Uterus (tissue), 4 donors: ENCODE measurements at places on chromosomes 12 and 14. TPM values are rescaled to one million over a fixed set of nuclear protein-coding genes. Genes with fewer than 3 reads are reported as not detected.

DNA sequence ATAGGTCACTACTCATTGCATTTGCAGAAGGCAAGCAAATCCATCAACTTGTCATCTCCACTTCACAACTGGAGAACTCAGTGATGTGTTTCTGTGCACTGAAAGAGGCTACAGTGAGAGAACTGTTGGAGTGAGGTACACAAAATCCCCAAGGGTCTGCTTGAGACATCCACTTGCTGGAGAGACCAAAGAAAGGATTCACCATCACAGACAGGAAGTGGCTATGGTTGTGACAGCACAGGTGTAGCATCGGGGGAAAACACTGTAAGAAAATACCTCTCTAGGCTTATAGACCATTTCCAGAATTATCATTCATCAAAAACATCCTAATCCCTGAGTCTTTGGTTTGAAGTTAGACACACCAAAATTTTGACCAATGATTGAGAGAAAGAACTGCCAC, 201.3 kb upstream of the OR4E1 start:
- no peak for DNase-seq

- no peak for DNase-seq
These were observed 46.5 kb upstream of the ABCC9 start for GRCh38 chr12:21987755-21988154.

DNA sequence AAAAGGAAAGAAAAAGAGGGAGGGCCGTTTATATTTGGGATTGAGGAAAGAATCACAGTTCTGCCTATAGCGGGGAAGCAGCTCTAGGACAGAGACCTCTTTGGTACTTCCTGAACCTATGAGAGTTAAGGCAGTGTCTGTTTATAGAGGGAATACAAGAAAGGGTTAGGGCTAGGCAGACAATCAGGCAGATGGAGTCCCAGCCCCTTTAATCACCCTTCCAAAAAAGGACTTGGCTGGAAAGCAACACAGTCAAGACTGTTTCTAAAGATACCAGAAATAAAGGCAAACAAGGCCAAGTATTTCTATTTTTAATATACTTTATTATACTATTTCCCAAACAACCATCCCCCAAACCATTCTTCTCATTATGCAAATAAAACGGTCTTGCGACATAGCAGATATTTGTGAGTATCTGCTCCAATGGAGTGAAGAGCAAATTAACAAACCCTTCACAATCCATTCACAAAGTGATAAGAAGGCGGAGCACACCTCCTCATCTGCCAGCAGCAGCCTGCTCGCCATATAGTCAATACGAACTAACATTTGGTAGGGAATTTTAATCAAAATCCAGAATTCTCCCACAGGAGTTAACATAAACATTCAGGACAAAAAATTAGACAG, 697 bp upstream of the GRIP1 start:
- DNase-seq, result no peak

The C3AR1 gene
- 4.2 TPM for total RNA-seq

The RPS6KL1 gene
- total RNA-seq, result 3.0 TPM

DNA sequence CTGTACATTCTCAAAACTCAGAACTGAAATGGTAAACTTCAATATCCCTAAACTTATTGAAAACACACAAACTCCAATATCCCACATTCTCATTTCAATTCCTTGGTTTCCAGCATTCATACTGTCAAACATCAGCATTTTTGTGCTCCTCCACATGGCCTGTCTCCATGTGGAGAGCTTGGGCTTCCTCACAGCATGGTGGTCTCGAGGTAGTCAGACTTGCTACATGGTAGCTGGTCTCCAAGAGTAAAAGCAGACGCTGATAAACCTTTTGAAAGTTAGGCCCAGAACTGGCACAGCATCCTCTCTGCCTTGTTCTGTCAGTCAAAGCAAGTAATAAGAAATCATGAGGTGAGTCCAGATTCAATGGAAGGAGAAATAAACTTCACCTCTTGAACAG, 70.5 kb downstream of the VCPKMT start:
- no peak for DNase-seq

GRCh38 chr12:128205758-128206157, 61.2 kb upstream of the TMEM132C start:
- no peak for DNase-seq

- no peak for DNase-seq
These were observed 79.7 kb upstream of the PPP2R5C start for GRCh38 chr14:101681795-101682194.

The SLC2A3 gene
- 64.1 TPM for total RNA-seq

The LEMD3 gene
- 37.5 TPM for total RNA-seq

DNA sequence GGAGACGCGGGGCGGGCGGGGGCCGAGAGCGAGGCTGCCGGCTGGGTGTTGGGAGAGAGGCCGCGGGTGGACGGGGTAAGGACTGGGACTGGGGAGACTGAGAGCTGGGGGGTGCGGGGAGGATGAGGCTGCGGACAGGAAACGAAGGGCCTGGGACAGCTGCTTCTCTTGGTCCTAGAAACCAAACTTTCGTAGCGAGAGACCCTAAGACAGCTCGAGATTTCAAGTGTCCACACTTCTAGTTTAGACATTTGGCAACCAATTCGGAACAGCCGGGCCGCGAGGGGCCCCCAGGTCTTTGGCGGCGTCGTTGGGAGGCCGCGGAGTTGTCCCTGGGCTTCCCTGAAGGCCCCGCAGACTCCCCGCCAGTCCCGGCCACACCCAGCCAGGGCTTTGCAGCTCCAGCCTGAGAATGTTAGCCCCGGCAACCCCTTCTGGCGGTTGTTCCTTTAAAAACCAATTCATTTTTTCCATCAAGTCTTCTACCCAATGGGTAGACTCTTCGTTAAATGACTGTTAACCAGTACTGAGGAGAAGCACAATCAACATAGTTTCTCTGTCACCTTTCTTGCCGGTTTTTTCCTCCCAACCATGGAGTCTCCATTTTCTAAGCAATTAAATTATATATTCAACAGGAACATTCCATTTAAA, 11.5 kb downstream of the NKX2-1 start:
- DNase-seq, result no peak

DNA sequence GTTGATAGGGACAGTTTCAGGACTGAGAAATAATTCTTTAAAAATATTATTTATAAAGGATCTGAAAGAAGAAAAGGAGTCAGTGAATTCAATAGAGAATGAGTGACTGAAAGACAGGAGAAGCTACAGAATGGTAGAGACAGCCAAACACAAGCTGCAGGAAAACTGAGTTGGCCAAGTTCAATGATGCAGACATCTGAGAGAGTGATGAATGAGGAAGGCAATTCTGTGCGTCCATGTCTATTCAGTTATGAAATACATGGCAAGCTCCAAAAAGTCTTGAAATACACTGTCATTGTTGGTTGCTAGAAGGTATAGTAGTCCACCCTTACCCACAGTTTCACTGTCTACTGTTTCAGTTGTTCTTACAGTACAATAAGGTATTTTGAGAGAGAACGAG, 6.8 kb downstream of the LRRC74A start:
- no peak for DNase-seq
